Hippocampal formation (tissue), 2 donors: ENCODE measurements at places on chromosomes 3 and 15.

GRCh38 chr3:155871746-155872158, 1.3 kb downstream of the GMPS start:
- peak; percentile 17 for DNase-seq

DNA sequence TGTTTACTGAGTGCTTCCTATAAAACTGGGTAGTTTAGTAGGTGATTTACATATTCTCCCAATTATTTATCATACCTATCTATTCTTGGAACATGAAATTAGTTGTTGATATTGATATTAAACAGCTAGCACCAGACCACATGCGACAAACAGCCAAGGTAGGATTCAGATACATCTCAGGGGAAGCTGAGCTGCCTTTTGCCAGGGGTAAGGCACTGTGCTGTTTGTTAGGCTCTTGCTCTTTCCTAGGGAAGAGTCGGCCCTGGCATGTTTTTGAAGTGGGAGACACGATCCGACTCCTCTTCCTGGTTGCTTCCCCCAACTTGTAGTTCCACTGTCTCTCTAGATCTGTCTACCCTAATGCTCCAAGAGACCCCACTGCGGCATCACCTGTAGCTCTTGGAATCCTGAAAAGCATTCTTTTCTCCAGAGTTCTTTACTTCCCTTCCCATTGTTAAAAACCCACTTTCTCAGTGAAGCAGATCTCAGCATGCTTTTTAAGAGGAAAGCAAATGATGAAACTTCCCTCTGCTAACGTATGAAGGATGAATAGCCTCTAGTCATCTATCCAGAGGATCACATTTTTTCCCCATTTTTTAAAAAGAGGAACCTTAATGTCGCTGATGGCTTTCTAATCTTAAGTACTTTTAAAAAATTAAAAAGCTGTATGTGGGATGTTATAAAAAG, 138.4 kb downstream of the GHSR start:
- DNase-seq, result no peak

GRCh38 chr3:20930034-20930433, 744.0 kb upstream of the SGO1 start:
- no peak for DNase-seq

- no peak for DNase-seq
These were observed 143.6 kb upstream of the UBE2E1 start for GRCh38 chr3:23662079-23662617.

GRCh38 chr3:123841476-123842238, 42.5 kb downstream of the MYLK start:
- DNase-seq, result no peak
